Dorsolateral prefrontal cortex (tissue), 122 donors: ENCODE measurements at places on chromosomes 6 and 20.

DNA sequence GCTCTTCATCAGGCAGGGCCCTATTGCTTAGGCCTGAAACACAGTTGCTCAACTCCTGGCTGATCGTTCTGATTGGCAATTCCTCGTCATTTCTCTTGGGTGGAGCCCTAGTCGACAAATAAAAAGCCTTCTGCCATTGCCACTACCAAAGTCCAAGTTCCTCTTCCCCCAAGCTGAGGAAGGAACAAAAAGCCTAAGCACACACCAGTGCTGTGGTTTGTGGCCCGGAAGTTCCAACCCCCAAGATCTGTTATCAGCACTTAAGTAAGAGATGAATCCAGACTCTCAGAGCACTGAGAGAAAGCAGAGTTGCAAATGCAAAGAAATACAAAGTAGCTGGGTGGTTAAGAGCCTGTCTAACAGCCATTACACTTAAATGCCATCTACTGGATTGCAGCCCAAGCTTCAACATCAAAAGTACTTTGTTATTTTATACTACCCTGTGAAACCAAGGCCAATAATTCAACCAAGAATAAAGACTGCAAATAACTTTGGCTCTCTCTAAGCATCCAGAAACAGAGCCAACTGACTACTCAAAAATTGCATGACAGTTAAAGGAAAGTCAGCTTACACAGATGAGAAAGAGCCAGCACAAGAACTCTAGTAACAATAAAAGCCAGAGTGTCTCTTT lies 1024.0 kb downstream of the GRIK2 start:
- no peak for DNase-seq

DNA sequence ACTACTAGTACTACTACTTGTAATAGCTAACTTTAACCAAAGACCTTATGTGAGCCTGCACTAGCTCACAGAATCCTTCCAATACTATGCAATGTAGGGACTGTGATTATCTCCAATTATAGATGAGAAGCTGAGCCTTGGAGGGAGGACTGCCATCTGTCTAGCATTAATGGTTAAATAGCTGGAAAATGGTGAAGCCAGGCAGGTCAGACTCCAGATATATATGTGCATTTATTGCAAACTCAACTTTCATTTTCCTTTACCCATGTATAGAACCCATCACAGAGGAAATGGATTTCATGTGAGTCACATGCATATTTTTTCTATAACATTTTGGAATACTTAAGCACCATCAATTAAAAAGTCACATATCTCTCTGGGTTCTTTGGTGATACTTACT lies 229.9 kb downstream of the BCAS1 start:
- DNase-seq = no peak

GRCh38 chr20:46188866-46189541 lies 70.9 kb downstream of the CD40 start:
- peak; percentile 35 for DNase-seq

DNA sequence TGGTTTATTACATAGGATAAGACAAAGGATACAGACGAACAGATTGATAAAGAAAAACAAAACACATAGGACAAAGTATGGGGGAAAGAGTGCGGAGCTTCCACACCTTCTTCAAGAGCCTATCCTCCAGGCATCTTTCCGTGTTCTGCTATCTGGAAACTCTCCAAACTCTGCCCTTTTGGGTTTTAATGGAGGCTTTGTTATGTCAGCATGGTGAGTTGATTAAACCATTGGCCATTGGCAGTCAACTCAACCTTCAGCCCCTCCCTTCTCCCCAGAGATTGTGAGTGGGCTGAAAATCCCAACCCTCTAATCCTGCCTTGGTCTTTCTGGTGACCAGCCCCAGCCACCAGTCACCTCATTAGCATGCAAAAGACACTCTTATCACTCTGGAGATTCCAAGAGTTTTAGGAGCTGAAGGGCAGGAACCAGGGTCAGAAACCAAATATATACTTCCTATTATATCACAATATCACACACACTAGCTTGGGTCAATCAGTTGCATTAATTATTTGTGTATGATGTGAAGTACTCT lies 23.8 kb downstream of the HLA-DOB start:
- no peak for DNase-seq

- DNase-seq = peak; percentile 56
Measured at GRCh38 chr6:164690241-164690640, 619.2 kb downstream of the C6orf118 start.

DNA sequence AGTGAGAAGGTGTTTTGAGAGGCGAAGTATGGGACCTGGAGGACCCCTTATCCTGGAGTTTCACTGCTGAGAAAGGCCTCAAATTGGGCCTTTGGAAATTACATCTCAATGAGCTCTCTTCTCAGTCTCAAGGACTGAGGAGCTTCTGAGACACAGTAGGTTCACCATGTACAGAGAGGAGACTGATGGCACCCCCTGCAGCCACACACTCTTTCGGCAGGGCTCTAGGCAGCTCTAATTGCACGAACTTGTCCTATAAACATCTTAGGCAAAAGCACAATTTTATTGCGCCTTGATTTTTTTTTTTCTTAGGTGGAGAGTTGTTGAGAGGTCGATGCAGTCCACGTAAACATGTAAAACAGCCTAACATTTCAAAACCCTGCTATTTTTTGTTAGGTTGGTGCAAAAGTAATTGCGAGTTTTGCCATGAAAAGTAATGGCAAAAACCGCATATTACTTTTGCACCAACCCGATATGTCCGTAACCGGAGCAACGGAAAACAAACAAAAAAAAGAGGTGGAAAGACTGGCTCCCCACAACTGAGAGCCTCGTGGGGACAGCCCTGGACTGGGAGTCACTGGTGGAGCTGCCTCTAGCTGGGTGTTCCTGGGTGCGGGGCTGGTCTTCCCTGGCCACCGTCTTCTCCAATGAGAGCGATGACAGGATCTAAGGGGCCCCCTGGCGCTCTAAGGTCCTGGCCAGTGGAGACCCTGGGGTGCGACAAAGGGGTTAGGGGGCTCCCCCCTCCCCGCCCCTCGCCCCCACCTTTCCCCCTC lies 84.0 kb upstream of the EYA2 start:
- DNase-seq = no peak

GRCh38 chr6:158729906-158730540 lies 80.2 kb downstream of the SYTL3 start:
- no peak for DNase-seq

GRCh38 chr6:7185561-7185960 lies 77.8 kb downstream of the RREB1 start:
- DNase-seq = no peak

DNA sequence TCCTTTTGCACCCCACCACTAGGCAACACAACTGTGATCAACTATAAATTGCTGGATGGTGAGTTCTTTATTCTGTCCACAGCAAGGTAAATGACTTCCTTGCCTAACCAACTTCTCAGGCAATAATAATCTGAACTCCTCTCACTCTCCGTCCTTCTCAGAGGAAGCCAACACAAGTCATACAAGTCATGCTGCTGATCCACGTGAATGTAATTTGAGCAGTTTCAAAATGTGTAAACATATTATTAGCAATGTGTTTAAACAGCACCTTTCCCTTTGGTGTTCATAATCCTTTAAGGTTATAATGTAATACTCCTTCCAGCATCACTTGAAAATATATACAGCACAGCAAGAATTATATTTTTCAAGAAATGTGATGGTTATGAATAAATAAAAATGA lies 127.9 kb downstream of the QRSL1 start:
- no peak for DNase-seq

GRCh38 chr6:148225871-148226270 lies 116.8 kb upstream of the SASH1 start:
- DNase-seq = no peak

GRCh38 chr20:40915756-40916155 lies 112.9 kb upstream of the TOP1 start:
- no peak for DNase-seq

DNA sequence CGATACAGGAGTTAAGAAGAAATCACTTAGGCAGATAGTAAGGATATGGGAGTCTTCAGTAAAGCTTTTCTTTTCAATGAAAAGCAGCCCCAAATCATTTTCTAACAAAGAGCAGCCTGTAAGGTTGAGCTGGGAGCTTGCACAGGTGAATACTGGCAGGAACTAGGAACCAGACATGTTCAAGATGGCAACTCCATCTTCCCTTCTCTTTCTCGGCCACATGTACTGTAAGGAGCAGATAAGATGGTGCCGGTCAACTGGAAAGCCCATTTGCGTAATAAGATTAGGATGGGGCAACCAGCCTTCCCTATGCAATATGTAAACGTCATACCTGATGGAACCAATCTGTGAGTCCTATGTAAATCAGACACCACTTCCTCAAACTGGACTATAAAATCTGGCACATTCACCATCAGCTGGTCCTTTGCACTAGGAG lies 46.2 kb upstream of the RNGTT start:
- DNase-seq = no peak

DNA sequence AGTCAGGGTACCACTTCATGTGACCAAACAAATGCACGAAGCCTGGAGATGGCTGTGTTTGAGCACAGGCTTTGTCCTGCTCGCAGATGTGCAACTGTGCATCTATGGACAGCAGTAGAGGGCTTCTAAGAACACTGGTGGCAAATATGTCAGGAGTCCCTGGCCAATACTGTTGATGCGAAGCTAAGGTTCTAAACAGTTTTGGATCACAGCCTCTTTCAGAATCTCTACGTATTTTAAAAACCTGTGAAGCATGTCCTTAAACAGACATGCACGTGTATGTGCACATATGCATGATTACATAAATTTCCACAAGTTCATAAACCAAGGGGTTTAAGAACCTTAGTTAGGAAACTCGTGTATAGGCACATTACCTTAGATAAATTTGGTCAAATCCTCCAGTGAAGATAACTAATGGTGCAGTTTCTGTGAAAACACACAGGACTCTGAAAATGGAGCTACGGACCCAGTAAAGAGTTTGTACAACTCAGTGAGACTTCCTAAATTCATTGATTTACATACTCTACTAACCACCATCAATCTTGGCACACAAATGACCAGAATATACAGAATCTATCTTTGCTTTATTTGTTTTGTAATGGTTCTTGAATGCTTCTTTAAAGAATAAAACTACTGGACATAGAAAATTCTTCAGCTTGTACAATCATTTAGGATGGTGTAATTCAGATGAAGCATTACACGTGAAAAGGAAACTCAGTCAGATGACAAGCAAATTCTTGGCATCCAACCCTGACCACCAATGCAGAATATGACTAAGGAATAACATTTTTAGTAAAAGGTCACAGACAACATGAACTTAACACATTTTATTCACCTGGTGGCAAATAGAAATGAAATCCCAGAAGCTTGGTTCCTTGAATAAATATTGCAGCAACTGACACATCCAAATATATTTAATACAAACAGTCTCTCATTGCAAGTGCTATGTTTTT lies 27.4 kb downstream of the KCNQ5 start:
- no peak for DNase-seq

- DNase-seq = no peak
Measured at GRCh38 chr20:38250609-38251008, 9.9 kb downstream of the KIAA1755 start.

- no peak for DNase-seq
Measured at GRCh38 chr6:121548131-121548530, 112.7 kb downstream of the GJA1 start.

- DNase-seq = no peak
Measured at GRCh38 chr6:53691252-53691651, 25.7 kb upstream of the KLHL31 start.

DNA sequence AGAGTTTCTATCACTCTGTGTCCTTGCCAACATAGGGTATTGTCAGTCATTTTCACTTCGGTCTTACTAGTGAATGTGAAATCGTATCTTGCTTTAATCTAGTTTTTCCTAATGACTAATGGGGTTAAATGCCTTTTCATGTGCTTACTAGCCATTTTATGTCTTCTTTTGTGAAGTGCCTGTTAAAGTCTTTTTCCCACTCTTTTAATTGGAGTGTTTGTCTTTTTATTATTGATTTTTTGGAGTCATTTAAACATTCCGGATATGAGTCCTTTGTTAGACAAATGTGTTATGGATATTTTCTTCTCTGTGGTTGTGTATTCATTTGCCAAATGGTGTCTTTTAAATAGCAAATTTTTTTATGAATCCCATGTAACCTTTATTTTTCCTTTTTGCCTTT lies 194.6 kb downstream of the CDH26 start:
- no peak for DNase-seq

GRCh38 chr6:86723151-86723550 lies 214.2 kb upstream of the HTR1E start:
- DNase-seq = no peak

DNA sequence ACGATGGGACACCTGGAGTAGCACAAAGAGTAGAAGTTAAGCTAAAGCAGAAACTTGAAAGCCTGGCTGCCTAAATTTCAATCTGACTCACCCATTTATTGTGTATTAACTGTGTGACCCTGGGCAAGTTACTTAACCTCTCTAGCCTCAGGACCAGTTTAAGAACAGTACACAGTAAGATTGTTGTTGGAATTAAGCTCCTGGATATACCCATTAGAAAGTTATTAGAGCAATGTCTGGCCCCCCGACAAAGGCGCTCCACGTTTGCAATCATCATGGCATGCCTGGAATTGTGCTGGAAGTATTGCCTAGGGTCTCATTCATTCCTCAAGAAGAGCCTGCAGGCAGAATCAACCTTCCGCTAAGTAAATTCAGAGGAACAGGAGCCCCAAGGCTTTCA lies 1.4 kb downstream of the SDC4 start:
- no peak for DNase-seq

- DNase-seq = no peak
Measured at GRCh38 chr20:45337367-45338120, 10.7 kb downstream of the SDC4 start.

- DNase-seq = no peak
Measured at GRCh38 chr6:117265410-117266256, at the start of gene VGLL2. Gene VGLL2, plus strand, starts transcription at chr6:117265558. Its CDS starts 206 bp downstream, at chr6:117265764.

DNA sequence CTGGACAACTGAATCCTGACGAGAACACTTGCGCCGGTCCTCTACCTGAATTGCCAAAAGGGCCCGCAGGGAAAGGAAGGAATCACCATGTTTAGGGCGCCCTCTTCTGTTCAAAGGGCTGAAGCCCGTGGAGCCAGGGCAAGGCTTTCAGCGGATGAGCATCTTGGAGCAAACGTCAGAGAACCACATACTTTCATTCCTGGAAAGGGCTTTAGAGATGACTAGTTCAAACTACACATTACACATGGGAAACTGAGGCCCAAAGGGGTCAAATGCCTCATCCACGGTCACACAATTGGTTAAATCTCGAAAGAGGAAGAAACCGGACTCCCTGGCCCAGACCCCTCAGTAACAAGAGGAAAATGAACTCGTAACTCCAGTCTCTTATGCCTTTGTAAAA lies 11.5 kb upstream of the ZNF133 start:
- DNase-seq = peak; percentile 80

DNA sequence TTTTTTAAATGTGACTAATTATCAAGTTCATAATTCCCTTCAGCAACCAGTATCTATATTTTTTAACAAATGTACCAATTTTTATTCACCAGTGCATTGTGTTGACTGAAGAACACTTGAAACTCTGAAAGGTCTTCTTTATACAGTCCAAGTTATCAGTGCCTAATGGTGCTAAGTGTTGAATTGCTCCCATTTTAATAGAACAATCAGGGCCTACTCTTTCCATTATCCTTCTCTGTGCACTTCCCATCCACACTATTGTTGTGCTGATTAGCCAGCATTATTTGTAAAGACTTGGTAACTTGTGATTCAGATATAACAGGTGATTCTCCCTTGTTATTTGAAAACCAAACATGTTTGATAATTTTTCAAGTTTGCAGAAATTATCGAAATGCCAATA lies 1209.7 kb upstream of the MAP3K7 start:
- DNase-seq = no peak

- DNase-seq = no peak
Measured at GRCh38 chr6:165941786-165942185, 225.9 kb downstream of the TBXT start.
